Stimulated activated CD8-positive, alpha-beta memory T cell treated with anti-CD3 and anti-CD28 coated beads, Interleukin-2, amount 100 ng/mL, for 1 hour (primary cell): ENCODE measurements at places on chromosomes 13 and 19.

GRCh38 chr19:1252821-1253513 is 4.6 kb downstream of the MIDN start:
- peak; percentile 52 for DNase-seq

DNA sequence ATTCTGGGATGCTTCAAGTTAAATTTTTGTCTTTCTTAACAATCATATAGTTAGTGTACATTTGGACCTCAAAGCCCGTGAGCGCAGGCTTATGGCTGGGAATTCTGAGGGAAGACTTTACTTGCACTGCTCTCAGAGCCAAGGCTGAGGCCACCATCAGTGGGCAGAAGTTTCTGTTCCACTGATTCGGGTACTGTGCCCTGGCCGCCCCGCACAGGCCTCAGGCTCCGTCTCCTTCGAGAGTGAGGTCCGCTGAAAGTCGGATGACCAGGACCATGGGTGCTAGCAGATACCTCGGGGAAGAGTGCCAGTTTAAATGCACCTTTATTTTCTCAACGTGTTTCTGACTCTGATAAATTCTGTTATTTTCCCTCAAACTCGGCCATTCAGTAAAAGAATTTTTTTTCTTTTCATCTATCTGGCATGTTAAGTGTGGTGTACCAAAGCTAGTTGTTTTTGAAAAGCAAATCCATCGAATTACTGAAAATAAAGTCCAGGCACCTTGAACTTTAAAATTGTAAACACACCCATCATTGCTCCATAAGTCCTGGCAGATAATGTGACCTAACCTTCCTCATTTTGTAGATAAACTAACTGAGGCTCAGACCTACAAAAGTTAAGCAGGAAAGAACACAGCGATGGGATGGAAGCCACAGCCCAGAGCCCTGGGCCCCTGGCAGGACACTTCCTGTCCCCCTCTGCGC is 126.7 kb downstream of the SOX1 start:
- no peak for DNase-seq

- no peak for DNase-seq
These were observed 53.0 kb upstream of the ZNF254 start for GRCh38 chr19:24033963-24034342.

GRCh38 chr13:109159650-109160309 is 530.4 kb downstream of the MYO16 start:
- no peak for DNase-seq

DNA sequence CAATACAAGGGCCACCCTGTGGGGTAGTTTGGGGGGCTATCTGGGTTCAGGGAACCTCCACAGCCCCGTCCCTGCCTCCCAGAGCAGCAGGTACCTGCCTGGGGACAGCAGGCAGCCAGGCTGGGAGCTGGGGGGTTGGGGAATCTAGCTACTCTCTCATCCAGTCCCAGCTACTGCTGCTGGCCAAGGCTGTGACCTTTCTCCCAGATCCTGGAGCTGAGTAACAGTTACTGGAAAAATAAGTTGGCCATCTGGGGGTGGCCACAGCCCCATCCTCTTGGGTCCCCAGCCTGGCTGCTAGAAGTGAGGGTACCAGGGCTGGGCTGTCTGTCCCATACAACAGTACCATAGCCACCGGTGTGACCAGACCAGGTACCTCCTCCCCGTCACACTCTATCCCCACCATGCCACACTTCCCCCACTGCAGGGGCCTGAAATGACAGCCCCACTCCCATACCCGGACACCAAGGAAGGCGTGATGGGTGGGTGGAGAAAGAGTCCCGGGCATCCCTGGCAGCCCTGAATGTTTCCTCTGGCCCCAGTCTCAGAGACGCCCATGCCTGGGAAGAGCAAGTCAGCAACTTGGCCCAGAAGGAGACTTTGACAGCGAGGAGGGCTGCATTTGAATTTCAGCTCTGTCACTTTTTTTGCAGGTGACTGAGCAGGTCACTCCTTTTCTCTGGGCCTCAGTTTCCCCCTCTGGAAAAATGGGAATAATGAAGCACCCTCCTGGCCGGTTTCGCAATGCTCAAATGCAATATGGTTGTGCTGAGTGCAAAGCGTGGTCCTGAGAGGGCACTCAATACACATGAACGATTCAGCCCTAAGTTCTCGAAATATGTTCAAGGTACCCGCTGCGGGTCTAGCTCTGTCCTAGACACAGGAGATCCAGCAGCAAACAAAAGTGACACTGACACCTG is 30.7 kb upstream of the NFIC start:
- no peak for DNase-seq
